Kidney epithelial cell (primary cell): ENCODE measurements at places on chromosomes 3 and 15. TPM values are rescaled to one million over a fixed set of nuclear protein-coding genes. Genes with fewer than 3 reads are reported as not detected.

DNA sequence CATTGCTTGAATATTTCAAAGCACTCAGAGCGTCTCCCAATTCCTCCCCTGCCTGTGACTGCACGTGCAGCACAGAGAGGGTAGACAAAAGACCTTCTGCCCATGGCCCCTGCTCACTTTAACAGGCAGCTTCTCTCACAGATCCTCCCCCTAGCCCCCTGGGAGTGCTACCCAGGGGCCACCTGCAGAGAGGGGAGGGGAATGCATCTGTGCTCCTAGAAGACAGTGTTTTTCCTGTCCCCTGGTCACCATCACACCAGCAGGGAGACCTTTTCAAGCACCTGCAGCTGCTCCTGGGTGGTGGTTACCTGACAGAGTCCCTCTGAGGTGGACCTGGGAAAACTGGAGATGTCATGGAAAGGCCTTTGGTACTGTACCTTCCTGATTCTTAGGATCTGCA is 56.7 kb upstream of the PRR23C start:
- no peak for DNase-seq

DNA sequence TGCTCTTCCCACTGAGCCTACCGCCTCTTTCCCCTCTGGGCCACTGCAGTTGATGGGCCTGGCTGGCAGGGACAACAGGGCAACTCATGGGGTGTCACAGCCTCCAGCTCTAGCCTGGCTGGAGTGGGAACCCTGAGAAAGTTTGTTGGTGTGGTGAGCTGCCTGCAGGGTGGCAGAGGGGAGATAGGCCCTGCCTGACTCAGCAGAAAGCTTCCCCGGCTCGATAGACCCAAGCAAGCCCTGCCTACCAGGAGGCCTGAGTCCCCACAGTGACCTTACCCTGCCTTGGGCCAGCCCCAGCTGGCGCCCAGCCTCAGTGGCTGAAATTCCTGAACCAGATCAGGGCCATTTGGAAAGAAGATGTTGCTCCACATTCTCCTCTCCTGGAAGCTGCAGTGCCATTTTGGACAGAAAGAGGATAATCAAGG is 29.4 kb downstream of the ABTB1 start:
- DNase-seq, result no peak

- no peak for DNase-seq
These were observed 23.4 kb downstream of the SPSB4 start for GRCh38 chr3:141074529-141074928.

GRCh38 chr15:96344060-96344705 is 13.7 kb downstream of the NR2F2 start:
- no peak for DNase-seq

- no peak for DNase-seq
These were observed 24.7 kb upstream of the KLHL6 start for GRCh38 chr3:183579967-183580900.

DNA sequence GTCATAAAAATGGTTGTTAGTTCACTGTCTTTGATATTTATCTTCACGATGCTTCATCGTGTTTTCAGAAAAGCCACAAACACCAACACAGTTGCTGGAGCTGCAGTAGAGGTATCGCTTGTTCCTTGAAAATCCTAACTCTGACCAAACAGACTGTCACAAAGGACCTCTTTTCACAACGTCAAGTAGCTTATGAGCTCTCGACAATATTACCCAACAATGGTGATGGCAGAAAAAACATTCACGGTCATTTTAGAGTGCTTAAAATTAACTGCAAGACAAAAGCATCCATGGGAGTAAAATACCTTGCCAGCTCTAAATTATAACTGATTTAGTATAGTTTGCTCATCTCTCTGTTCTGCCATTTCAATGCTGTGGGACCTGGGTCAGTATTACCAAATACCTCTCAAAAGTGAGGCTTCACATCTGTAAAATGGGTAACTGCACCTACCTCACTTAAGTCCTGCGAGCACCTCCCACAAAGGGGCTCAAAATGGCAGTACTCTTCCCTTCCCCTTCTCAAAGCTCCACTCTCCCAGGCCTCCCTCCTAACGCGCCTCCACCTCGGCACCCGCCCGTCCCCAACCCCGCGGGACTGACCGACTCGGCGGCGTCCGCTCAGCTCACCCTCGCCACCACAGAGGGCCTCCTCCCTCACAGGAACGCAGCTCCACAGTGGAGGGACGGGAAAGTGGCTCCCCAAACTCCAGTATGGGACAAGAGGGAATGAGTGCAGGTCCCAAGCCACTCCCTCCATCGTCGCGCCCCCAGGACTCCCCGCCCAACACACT is 546 bp downstream of the TRIM59 start:
- DNase-seq, result no peak

Gene TRMT10C
- total RNA-seq, result 39.4 and 43.7 TPM in 2 replicates

Gene C3orf70
- total RNA-seq, result 0.50 and 1.5 TPM in 2 replicates
